ENCODE measurements at places on chromosomes 12 and 14. TPM values are rescaled to one million over a fixed set of nuclear protein-coding genes. Genes with fewer than 3 reads are reported as not detected.

- H3K4me1 ChIP-seq = no peaks in the 10 kb centered on the region
- no peak overlapping the region for H3K4me3 ChIP-seq
- no peak overlapping the region for H3K27ac ChIP-seq
- DNase-seq = no peak
These were observed 13.4 kb downstream of the ANKRD13A start for GRCh38 chr12:110012659-110013058.

SLC25A47 gene
- total RNA-seq = not detected

- DNase-seq = no peak
- H3K27ac ChIP-seq = no peak overlapping the region
- no peaks in the 10 kb centered on the region for H3K4me1 ChIP-seq
- H3K4me3 ChIP-seq = no peak overlapping the region
These were observed 35.1 kb downstream of the MYL2 start for GRCh38 chr12:110885152-110885840.

ARHGAP9 gene
- 7.6 TPM for total RNA-seq

DNA sequence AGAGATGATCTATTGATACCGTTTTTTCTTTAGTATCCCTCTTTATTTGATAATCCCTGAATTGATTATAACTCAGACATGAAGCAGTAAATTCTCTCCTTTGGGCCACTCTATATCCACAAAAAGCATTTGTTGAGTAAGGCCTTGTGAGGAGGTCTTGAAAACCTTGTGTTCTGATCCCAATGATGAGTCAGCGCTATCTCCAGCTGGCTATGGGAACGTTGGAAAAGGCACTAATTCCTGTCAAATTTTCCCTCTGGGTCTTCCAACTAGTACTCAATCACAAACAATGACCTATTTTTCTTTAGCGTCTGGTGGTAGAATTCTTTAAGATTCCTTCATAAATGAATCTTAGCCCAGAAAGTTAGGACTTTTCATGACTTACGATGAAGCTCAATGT, 168.4 kb upstream of the LRIG3 start:
- H3K27me3 ChIP-seq = no peaks in the 10 kb centered on the region
- no peak overlapping the region for H3K4me3 ChIP-seq
- H3K27ac ChIP-seq = no peak overlapping the region
- DNase-seq = no peak

CRIP1 gene
- 14.0 TPM for total RNA-seq

- H3K4me1 ChIP-seq = no peaks in the 10 kb centered on the region
- no peaks in the 10 kb centered on the region for H3K36me3 ChIP-seq
- H3K4me3 ChIP-seq = no peak overlapping the region
- no peaks in the 10 kb centered on the region for H3K27me3 ChIP-seq
- DNase-seq = no peak
- H3K27ac ChIP-seq = no peak overlapping the region
These were observed 464.4 kb downstream of the ZFP36L1 start for GRCh38 chr14:68328509-68328908.

KRT3 gene
- total RNA-seq = not detected

MARK3 gene
- total RNA-seq = 36.6 TPM

DNA sequence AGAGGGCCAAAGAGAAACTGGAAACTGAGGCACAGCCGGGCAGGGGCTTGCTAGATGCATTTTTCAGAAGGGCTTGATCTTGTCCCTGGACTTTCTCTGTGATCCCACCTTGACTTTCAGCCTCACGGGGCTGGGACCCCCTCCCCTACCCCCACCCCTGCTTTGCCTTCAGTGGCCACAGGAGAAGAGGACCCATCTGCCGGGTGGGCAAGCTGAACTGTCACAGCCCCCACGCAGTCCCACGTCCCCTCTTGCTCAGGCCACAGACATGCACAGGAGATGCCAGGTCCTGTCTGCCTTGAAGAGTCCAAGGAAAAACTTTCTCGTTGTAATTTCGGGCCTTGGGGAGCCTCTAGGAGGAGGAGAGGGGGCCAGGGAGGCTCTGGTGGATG, 158.9 kb downstream of the KIF26A start:
- no peaks in the 10 kb centered on the region for H3K36me3 ChIP-seq
- H3K4me3 ChIP-seq = no peak overlapping the region
- no peaks in the 10 kb centered on the region for H3K4me1 ChIP-seq

DNA sequence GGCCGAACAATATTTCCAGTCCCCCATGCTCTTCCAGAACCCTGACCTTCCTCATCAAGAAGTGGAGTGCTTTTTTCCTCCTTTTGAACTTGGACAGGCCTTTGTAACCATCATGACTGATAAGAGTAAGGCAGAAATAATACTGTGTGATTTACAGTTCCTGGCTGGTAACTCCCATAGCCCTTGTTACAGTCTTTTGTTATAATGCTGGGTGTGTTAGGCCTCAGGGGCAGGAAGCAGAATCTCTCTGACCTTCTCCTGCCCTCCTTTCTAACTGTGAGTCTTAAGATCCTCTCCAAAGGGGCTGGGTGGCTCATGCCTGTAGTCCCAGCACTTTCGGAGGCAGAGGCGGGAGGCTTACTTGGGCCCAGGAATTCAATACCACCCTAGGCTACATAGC, 59.5 kb downstream of the BCAT1 start:
- no peak for DNase-seq
- peaks cover 9% of the 10 kb centered on the region for H3K4me1 ChIP-seq
- H3K4me3 ChIP-seq = no peak overlapping the region

EXOC3L4 gene
- 1.2 TPM for total RNA-seq

KRT72 gene
- total RNA-seq = 0.09 TPM

PTPRO gene
- 2.6 TPM for total RNA-seq
